Activated naive CD8-positive, alpha-beta T cell treated with anti-CD3 and anti-CD28 coated beads, Interleukin-2, amount 50 U/mL, for 16 hours (primary cell): ENCODE measurements at places on chromosomes 2 and 18.

- no peak for DNase-seq
Measured at GRCh38 chr2:152825834-152826233, 107.4 kb downstream of the ARL6IP6 start.

DNA sequence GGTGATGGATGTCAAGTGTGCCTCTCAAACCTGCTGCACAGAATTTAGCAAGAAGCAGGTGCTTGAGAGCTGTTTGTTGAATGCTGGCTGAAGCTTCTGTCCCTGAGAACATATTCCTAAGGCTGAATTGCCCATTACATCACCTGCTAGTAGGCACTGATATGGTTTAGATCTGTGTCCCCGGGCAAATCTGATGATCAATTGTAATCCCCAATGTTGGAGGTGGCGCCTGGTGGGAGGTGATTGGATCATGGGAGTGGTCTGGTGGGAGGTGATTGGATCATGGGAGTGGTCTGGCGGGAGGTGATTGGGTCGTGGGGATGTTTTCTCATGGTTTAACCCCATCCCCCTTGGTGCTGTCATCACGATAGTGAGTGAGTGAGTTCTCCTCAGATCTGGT, 128.0 kb downstream of the HRH4 start:
- no peak for DNase-seq

DNA sequence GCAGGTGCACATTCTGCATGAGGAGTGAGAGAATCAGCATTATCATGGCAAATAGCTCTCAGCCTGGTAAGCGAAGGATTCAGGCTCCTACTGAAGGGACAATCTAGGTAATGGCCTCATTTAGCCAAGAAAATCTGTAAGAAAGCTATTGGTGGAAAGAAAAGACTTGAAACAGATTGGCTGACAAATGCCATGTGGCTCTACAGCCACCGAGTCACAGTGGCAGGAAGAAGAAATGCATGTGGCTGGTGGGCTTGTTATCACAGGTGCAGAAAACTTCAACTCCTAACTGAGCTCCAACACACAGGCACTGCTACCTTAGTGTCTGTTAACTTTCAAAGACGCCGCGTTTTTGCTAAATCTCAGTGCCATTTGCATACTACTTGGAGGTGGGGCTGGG, 60.6 kb upstream of the REV1 start:
- DNase-seq: no peak

DNA sequence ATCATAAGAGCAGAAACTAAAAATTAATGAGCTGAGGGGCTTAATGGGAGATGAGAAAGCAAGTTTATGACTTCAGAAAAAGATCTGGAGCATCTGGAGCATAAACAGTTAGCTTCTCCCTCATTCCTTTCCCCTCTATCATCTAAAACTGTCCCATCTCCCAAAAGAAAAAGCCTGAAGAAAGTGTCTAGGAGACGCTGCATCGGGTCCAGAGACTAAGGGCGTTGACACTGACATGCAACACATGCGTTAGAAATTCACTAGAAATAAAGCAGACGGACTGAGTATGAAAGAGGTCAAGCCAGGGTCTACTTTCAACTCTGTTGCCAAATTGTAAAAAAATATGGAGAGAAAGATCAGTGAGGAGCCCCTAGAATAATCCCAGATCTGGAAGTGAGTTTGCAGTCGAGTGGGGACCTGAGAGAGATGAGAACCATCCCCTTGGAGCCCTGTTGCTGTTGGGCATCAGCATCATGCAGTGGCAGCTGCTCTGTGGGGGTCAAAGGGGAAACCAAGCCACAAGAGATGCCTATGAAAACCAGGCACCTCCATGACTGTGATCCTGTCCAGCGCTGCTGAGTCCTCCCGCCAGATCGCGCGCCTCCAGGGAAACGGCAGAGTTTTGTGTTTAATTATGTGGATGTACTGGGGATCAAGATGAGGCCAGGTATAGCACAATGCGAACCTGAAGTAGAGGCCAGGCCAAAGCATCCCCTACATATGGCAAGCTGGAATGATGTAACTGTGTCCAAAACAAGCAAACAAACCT, 13.9 kb downstream of the ANTXR1 start:
- DNase-seq: no peak

DNA sequence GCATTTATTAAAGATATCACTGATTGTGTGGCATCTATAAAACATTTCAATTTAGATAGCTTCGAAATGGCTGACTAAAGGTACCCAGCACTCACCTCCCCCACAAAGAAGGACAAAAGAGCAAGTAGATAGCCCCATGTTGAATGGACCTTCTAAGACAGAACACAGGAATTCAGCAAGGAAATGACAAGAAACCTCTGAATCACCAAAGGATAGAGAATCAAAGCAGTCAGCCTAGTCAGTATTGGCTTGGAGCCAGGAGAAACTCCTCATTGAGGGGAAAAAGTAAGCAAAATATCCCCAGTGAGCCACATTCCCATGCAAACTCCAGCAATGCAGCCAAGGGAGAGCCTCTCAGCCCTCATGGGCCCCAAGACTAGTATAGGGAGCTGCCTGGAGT, 113.7 kb downstream of the BARD1 start:
- DNase-seq: no peak

GRCh38 chr2:156892467-156893281, 364.8 kb upstream of the GALNT5 start:
- no peak for DNase-seq

GRCh38 chr2:59734743-59735142, 818.7 kb downstream of the BCL11A start:
- DNase-seq: no peak

DNA sequence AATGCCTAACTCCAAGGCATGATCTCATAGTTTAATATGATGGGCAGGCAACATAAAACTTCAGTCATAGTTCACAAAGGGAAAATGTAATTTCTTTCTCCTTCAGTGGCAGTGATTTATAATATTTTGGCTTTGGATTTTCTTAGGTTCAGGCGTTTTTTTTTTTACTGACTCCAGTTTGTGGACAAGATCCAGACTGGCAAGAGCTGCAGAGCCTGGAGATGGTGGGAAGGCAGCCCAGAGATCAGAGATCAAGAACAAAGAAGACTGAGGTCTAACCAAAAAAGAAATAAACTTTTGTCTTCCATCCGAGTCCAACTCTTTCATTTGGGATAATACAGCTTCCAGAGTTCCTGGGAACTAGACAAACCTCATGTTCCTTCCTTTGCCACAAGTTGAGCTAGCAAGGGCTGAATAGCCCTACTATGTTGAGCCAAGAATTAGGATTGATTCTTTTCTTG, 215.3 kb upstream of the SETBP1 start:
- DNase-seq: no peak
